ENCODE measurements at places on chromosomes 1 and 21. TPM values are rescaled to one million over a fixed set of nuclear protein-coding genes. Genes with fewer than 3 reads are reported as not detected.

- peak; percentile 38 for DNase-seq
Measured at GRCh38 chr1:80656641-80657040, 1144.1 kb upstream of the ADGRL2 start.

DNA sequence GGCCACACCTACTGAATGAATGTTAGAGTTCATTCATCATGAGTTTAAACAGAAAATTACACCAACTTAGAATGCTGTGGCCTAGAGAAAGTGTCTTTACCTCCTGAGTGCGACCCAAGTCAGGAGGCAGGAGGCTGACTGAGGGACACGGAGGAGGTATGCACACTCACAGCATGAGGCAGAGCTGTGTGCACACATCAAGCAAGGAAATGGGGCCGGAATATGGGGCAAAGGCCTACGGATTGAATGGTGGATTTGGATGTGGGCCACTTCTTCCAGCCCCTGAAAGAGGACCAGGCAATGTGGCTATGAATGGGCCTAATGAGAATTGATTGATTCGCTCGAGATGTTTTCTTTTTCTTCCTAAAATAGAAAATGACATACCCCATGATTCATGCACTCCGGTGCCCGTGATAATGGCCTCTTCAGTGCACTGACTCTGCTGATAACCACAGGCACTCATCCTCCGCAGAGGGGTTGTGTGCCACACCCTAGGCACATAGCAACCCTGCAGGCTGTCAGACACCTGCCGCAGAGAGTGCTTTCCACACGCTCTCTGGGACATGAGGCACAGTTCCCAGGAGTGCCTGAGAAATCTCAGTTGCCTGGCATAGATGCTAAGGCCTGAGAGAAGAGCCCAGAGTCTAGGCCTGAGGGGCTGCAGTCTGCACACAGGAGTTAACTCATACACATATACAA lies 155.5 kb downstream of the GLUL start:
- no peak for DNase-seq

DNA sequence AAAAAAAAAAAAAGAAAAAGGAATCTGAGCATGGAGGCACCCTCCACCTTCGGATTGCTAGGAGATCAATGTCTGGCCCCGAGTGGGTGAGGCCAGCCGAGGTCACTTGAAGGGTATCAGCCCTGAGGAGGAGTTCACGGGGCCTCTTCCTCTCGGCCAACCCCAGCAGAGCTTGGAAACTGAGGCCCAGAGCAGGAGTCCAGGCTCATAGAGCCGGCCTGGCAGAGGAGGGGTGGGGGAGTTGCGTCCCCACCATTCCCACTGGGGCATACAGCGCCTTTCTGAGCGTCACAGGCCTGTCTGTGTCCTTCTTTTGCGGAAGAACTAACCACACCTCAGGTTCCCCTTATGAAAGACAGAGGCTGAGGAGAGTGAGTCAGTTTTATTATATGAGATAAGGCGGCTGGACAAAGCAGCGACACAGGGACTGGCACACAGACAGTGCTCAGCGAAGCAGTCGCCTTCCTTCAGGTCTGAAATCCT lies 17.1 kb upstream of the EPHA2 start:
- DNase-seq: no peak

TINAGL1 gene
- 215 TPM for total RNA-seq
